ENCODE measurements at places on chromosomes 2 and 18. TPM values are rescaled to one million over a fixed set of nuclear protein-coding genes. Genes with fewer than 3 reads are reported as not detected.

Gene GAL3ST2
- total RNA-seq = 70.2 TPM

Gene SCG2
- 2.9 TPM for total RNA-seq

Gene LAPTM4A
- 158 TPM for total RNA-seq

DNA sequence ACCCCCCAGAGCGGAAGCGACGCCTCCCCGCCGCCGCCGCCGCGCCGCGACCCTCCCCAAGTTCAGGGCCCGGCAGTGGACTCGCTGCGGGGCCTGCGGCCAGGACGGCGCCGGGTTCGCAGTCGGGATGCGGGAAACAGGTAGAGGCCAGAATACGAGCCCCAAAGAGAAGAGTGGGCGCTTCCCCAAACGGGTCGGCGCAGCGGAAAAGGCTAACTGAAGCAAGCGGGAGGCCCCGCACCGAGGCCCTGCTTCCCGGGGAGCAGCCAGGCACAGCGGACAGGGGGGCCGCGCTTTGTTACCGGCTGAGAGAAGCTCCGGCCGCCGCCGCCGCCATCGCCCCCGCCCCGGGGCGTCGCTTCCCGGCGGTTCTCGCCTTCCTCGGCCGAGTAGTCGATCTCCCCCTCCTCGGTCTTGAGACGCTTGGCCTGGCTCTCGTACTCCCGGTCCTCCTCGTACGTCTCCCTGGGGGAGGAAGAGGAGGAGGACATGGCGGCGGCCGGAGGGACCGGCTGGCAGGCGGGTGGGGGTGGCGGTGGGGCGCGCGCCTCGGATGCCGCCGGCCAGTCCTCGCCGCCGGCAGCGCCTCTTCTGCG, 494 bp downstream of the HNRNPLL start:
- peak overlapping the region; percentile 99 for H3K27ac ChIP-seq
- DNase-seq = peak; percentile 48
- peak overlapping the region; percentile 83 for H3K4me3 ChIP-seq
- no peaks in the 10 kb centered on the region for H3K36me3 ChIP-seq

GRCh38 chr2:18824325-18824790, 235.0 kb upstream of the NT5C1B start:
- H3K4me3 ChIP-seq = no peak overlapping the region
- H3K4me1 ChIP-seq = no peaks in the 10 kb centered on the region
- no peak overlapping the region for H3K27ac ChIP-seq
- H3K27me3 ChIP-seq = no peaks in the 10 kb centered on the region

DNA sequence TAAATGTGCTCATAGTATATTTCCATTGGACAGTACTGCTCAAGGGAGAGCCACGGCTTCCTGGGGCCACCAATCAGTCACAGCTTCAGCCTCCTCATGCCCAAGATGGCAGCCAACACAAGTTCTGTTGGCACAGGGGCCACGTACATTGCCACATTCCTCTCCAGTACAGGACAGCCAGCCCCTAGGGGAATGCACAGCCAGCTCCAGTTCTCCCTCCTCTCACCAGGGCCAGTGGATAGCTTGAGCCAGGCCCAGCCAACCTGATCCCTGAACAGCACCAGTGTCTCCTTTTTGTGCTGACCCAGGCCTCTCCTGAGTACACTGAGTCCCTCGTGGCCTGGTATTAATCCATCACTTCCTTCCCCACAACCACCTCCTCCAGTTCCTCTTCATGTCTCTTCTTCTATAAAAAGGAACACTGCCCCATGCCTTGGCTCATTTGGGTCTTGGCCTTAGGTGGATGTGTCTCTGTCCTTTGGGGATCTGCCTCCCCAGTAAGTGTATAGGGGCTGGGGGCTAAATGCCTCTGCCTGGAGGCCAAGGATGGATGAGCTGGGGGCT, 168.7 kb downstream of the TNS1 start:
- no peaks in the 10 kb centered on the region for H3K36me3 ChIP-seq
- no peak for DNase-seq
- H3K4me3 ChIP-seq = no peak overlapping the region
- no peaks in the 10 kb centered on the region for H3K4me1 ChIP-seq
- no peaks in the 10 kb centered on the region for H3K27me3 ChIP-seq
- no peak overlapping the region for H3K27ac ChIP-seq

DNA sequence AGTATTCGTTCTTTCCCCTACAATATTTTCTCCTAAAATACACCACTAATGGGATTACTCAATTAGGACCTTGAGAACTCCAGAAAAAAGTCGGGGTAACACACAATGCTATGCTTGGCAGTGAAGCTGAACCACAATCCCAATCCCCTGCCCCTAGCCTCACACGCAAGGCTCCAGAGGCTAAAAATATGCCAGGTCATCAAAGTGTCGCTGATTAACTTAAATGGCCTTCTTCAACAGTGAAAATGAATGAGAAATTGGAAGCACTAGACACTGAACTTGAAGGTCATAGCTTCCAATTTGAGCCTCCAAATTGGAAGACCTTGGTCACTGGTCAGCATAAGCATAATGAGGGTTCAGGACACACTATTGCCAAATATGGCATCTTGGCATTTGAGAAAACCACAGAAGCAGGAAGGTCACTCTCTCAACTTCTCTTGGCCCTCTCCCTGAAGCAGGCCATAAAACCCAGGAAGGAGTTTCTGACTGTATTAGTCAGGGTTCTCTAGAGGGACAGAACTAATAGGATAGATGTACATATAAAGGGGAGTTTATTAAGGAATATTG, 86.0 kb upstream of the SATB2 start:
- no peak for DNase-seq
- no peak overlapping the region for H3K4me3 ChIP-seq
- H3K36me3 ChIP-seq = no peaks in the 10 kb centered on the region
- H3K27ac ChIP-seq = no peak overlapping the region
- no peaks in the 10 kb centered on the region for H3K27me3 ChIP-seq
